ENCODE measurements at places on chromosomes 6 and 20.

DNA sequence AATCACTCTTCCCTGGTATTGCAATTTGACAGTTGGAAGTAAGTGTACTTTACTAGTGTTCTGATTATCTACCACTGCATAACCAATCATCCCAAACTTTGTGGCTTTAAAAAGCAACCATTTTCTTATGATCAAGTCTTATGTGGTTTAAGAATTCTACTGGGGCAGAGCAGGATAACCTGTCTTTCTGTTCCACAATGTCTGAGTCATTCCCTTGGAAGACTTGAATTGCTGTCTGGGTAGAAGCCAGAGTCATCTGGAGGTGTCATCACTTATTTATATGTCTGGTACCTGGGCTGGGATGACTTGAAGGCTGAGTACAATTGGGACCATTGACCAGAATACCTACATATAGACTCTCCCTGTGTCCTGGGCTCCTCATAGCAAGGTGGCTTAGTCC lies 644.3 kb downstream of the HDGFL1 start:
- no peak for DNase-seq

- DNase-seq: no peak
These were observed 22.6 kb downstream of the NEDD9 start for GRCh38 chr6:11209906-11210305.

GRCh38 chr6:47681201-47681990 lies 17.0 kb upstream of the ADGRF4 start:
- DNase-seq: no peak

DNA sequence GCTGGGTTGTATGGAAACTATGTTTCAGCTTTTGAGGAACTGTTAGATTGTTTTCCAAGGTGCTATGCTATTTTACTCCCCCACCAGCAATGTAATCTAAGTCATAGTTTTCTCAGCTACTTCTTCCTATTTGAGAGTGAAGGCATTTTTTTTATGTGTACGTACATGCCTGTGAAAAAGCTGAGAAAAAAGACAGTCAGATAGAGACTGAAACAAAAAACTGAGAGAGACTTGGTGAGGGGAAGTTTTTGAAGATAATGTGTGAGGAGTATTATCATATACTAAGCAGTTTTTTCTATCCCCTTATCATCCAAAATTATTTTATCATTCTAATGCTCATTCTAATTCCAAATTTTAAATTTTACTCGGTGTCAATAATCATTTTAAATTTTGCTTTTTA lies 780.0 kb downstream of the BCKDHB start:
- DNase-seq: no peak

- DNase-seq: no peak
These were observed 57.4 kb upstream of the FOXC1 start for GRCh38 chr6:1552296-1552761.

DNA sequence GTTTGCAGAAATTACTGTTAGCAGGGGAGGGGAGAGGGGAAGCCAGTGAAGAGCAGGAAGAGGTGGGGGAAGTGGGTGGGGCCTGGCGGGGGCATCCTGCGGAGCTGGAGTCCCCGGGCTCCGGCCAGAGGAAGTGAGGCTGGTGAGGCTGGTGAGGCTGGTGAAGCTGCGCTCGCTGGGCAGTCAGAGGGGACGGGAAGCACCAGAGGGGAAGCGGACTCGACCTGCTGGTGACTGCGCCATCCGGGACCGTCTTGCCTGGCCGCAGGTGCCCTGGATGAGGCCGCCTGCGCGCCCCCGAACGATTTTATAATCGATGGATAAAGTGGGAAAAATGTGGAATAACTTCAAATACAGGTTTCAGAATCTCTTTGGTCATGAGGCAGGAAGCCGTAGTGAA lies 635.3 kb upstream of the MARCKS start:
- no peak for DNase-seq

All from NCI-H510A treated with DMSO at 0.1 percent for 48 hours (cell line).